ENCODE measurements at places on chromosomes 11 and 22.

- DNase-seq: no peak
Observed at GRCh38 chr11:94948070-94948617, 25.2 kb downstream of the CWC15 start.

DNA sequence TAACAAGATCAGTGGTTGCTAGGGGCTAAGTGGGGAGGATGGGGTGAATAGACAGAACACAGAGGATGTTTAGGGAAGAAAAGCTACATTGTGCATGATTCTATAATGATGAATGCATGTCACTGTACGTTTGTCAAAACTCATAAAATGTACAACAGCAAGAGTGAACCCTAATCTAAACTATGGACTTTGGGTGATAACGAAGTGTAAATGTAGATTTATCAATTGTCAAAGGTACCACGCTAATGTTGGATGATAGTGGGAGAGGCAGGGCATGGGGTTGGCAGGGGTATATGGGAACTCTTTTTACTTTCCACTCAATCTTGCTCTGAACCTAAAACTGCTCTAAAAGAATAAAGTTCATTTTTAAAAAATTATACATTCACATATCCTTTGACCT lies 21.3 kb upstream of the SLC5A1 start:
- DNase-seq: no peak

DNA sequence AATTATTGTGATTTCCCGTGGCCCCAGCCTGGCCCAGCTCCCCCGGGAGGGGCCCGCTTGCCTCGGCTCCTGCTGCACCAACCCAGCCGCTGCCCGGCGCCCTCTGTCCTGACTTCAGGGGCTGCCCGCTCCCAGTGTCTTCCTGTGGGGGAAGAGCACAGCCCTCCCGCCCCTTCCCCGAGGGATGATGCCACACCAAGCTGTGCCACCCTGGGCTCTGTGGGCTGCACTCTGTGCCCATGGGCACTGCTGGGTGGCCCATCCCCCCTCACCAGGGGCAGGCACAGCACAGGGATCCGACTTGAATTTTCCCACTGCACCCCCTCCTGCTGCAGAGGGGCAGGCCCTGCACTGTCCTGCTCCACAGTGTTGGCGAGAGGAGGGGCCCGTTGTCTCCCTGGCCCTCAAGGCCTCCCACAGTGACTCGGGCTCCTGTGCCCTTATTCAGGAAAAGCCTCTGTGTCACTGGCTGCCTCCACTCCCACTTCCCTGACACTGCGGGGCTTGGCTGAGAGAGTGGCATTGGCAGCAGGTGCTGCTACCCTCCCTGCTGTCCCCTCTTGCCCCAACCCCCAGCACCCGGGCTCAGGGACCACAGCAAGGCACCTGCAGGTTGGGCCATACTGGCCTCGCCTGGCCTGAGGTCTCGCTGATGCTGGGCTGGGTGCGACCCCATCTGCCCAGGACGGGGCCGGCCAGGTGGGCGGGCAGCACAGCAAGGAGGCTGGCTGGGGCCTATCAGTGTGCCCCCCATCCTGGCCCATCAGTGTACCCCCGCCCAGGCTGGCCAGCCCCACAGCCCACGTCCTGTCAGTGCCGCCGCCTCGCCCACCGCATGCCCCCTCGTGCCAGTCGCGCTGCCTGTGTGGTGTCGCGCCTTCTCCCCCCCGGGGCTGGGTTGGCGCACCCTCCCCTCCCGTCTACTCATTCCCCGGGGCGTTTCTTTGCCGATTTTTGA lies 3.3 kb upstream of the ANKRD13D start:
- no peak for DNase-seq

GRCh38 chr11:68996376-68997123 lies 15.8 kb upstream of the MRGPRD start:
- no peak for DNase-seq

GRCh38 chr22:50078761-50079160 lies 6.5 kb downstream of the MLC1 start:
- no peak for DNase-seq

DNA sequence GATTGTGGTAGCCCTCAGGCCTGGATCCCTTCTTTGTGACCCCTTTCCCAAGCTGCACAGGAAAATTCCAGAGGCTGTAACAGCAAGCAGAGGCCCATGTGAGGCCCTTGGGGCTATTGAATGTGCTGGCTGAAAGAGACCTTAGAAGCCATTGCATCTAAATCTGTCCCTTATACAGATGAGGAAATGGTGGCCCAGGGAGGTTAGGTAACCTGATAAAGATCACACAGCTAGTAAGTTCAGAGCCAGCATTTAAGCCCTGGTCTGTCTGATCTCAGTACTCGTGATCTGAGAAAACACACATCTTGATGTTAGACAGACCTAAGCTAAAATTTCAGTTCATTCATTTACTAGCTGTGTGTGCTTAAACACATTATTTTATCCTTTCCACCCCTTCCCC lies 115.9 kb upstream of the TBCEL start:
- DNase-seq: no peak

DNA sequence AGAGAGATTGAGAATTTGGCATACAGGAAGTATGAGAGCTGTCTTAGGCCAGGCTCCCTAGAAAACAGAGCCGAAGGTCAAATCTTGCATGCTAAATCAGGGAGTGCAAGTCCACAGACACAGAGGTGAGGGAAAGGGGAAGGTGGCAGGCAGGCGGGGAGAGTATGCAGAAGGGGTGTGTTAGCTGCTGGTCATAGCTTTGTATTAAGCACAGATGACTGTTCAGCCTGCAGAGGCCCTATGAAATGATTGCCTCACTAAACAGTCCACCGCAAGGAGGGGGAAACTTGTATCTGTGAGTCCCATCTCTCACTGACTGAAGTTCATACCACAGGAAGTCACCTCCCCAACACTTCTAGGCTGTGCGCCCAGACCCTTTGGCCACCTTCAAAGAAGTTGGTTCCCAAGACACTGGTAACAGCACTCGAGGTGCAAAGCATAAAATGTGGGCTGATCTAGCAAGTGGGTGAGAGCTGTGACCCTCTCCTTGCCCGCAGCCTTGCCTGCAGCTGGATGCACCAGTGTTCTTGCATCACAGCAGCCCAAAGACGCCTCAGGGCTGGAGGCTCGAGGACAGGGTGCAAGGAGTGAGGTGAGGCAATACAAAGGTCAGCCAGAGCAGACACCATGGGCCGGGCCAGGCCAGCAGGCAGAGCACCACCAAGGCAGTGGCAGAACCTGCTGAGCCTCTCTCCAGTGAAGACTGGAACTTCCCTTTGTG lies 115.3 kb upstream of the TBCEL start:
- DNase-seq: no peak

- DNase-seq: no peak
Observed at GRCh38 chr11:83175815-83176214, 17.7 kb upstream of the ANKRD42 start.

DNA sequence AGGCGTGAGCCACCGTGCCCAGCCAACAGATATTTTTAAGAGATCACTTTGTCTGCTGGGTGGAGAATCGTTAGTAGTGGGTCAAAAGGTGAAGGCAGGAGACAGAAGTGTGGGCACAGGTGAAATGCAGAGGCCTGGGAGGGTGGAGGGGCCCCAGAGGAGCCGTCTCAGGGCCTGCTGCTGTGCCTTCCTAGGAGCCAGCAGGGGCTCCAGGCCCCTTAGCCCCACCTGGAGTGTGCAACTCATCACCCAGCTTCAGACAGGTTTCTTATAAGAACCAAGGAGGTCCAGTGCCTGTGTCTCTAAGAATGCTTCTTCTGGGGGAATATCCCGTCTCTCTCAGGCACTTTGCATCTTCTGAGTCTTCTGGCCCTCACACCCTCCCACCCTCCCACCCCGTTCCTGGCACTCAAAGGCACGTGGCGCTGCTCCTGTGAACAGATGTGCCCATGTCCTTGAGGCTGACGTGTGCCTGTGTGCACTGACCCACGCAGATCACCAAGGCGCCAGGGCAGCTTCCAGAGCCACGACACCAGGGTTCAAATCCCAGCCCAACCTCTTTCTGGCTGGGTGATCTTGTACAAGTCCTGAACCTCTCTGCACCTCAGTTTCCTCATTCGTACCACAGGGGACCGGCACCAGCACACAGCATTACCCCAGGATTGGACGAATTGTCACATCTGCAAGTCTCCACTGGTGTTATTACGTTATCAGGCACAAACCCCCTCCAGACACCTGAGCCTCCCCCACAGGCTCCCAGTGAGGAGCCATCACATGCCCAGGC lies 3.4 kb downstream of the ARSA start:
- no peak for DNase-seq

DNA sequence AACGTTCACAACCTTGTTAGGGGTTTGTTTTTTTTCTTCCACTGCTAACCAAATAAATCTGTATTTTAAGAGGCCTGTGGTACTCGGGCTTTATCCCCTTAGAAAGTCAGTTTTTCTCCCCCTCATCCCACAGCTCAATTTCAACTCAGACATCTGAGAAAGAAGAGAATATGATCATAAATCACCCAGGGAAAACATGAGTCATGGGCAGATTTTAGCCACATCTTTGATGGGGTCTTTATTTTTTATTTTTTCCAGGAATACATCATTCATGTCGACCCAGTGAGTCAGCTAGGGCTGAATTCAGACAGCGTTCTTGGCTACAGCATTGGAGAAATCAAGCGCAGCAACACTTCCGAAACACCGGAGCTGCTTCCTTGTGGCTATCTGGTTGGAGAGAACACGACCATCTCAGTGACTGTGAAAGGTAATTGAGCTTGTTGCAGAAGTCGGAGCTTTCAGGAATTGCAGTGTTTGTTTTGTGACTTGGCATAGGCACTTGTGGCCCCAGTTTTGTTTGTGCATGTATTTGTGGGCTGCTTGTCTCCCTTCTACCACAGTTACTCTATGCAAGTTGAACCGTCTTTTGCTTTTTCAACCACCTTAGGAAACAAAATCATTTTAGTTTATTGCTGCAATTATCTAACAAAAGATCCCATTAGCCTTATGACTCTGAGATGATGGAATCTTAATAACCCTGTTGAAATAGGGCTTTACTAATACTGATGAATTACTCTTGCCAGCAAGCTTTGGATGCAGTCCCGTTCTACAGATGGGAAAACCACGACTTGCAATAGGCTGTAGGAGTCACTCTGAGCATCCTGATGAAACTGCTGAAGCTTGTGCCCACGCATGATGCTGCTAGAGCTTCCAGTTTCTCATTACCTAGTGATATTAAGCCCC lies 62.7 kb downstream of the DBX1 start:
- no peak for DNase-seq

- DNase-seq: no peak
Observed at GRCh38 chr11:11978792-11979487, 29.5 kb downstream of the DKK3 start.

DNA sequence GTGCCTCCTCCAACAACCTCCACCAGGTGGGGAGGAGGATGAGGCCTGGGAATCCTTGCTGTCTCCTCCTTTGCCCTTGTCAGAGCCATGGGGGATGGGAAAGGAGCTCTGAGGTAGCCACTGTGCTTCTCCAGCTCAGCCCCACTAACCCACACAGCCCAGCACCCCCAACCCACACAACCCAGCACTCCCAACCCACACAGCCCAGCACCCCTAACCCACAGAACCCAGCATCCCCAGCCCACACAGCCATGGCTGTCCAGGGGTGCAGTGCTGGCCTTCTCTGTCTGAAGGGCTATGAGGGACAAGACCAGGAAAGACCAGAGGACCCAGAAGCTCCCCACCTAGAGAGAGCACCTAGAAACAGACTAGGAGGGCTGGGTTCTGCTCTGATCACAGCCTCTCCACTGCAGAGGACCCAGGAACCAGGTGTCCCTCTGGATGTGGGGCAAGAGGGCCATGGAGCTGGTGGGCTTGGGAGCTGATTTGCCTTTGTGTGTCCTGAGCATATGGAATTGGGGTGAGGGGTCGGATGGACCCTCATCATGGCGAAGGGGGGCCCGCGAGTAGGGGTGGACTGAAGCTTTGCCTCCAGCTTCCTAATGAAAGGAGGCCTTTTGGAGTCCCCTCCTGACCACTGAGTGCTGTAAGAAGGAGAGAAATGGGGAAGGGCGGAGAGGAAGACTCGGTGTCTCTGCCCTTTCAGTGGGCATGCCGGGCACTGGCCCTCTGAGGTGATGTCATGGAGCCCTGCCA lies 117.6 kb upstream of the THY1 start:
- DNase-seq: no peak

DNA sequence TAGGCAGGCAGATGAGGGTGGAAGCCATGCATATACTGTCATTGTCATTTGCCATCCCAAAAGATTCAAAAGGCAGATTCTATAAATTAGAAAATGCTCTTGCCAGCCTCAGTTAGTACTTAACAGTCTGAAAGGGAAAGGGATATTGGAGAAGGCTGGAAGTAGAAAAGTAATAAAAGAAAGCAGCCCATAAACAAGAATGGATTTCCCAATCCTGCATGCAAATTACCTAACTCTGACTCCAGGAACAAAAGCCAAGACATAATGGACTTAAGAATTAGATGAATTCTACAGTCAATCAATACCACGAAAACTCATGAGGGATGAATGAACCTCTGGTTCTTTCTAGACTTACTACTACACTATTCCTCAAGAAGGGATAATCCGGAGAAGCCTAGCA lies 5.9 kb downstream of the PAK1 start:
- no peak for DNase-seq

DNA sequence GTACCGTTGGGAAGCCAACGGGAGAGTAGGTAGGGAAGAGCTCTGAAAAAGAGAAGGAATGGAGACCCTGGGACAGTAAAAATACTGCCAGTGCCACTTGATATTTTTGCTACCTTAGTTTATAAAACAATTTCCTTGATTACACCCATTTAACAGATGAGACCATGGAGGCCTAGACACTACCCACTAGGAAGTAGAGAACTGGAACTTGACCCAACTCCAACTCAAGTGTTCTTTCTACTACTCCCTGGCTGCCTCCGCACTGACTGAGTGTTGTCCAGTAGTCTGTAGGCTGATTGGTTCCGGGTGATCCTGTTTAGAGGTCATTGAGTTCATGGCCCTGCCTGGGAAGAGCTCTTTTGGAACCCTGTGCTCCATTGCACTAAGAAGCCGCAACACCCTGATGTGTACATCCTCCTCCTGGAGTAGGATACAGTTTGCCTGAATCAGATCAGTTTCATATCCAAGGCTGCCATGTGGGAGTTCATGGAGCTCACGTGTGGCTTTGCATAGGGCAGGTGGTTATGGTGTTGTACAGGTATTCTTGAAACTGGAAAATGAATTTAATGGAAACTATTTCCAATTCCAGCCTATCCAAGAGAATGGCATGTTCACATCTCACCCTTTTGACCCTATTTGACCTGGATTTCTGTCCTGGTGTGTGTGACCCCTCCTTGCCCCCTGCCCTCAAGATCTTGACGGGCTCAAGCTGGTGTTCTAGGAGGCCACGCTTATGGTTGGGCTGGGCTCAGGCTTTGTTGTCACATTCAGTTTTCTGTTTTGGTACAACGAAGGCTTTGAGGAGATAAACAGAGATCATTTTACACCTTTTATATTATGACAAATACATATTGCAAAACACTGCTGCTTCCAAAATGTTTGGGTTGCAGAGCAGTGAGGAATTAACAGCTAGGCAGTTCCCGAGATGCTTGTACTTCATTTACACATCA lies 102.2 kb upstream of the NNMT start:
- DNase-seq: no peak

GRCh38 chr11:60994541-60995080 lies 23.1 kb downstream of the CD6 start:
- DNase-seq: no peak

GRCh38 chr11:73240190-73240781 lies 22.2 kb downstream of the P2RY2 start:
- no peak for DNase-seq

GRCh38 chr22:26360169-26360885 lies 68.7 kb upstream of the ASPHD2 start:
- DNase-seq: peak; percentile 75
